ENCODE measurements at places on chromosomes 11 and 22.
A peak's percentile ranks its signal among the peaks of the same experiment; 100 is the strongest.

DNA sequence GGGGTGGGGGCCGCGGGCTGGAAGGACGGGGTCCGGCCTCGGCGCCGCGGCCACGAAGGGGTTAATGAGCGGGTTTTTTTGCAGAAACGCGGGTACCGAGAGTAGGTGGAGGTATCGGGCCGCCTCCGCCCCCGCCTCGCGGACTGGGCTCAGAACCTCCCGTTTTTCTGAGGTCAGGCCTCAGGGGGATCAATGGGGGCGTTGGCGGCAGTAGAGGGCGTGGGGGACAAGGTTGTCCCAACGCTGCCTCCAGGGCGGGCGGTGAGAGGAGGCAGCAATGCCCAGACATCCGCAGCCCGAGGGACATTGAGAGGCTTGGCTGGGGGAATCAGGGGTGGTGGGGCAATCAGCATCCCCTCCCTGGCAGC lies 34.8 kb upstream of the PRODH start:
- DNase-seq: no peak

GRCh38 chr11:58133309-58134076 lies 8.2 kb upstream of the OR9I1 start:
- DNase-seq: no peak

DNA sequence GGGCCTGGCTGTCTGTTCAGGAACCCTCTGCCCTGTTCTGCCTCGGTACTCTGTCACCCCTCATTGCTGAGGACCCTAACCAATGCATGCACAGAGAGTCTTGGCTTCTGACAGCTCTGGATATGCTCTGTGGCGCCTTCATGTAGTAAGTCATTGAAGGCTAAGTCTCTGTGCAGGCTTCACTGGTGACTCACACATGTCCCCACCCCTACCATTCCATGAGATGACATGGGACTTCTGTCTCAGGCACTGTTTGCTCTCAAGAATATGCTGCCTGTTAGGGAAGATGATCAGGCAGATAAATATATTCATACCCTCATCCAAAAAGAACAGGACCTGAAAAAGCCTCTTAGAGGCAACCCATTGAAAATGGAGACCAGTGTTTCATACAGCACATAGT lies 43.6 kb upstream of the HORMAD2 start:
- no peak for DNase-seq

- DNase-seq: no peak
Measured at GRCh38 chr11:117193130-117194020, 5.8 kb upstream of the TAGLN start.

GRCh38 chr11:61962213-61963015 lies 5.0 kb downstream of the FTH1 start:
- DNase-seq: no peak

DNA sequence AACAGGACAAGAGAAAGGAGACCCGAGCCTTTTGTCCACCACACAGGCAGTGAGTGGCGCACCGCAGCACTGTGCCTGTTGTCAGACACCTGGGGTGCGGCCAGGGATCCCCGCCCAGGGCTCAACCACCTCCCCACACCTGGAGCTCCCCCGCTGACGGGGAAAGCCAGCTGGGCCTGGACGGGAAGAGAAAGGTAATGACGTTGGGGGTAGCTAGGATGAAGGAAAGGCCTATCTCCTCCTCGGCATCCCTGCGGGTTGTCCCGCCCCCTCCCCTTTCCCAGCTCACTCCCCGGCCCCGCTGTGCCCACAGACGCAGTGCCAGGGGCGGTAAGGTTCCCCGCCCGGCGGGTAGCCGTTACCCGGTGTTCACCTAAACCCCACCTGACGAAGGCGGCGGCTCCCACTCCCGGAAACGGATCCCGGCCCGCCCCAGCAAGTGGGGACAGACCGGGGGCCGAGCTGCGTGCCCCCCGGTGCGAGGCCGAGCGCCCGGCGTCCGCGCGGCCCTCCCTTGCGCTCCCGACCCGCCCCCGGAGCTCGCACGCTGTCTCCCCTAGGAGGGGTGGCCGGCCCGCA lies 495 bp downstream of the HYOU1 start:
- peak; percentile 21 for DNase-seq

DNA sequence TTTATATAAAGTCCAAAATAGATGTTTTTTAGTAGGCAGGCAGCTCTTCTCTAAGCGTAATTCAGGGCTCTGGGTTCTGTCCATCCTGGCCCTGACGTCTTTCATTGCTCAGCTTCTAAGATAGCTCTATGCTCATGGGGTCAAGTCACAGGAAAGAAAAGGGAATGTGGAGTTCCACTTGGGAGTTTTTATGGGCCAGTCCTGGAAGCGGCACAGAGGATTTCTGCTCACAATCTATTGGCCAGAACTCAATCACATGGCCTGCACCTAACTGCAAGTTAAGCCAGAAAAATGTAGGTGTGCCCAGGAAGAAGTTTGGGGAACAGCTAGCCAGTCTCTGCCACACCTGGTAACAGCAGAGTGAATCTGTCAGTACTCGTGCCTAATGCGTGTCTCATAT lies 7.4 kb upstream of the ZBTB16 start:
- no peak for DNase-seq

DNA sequence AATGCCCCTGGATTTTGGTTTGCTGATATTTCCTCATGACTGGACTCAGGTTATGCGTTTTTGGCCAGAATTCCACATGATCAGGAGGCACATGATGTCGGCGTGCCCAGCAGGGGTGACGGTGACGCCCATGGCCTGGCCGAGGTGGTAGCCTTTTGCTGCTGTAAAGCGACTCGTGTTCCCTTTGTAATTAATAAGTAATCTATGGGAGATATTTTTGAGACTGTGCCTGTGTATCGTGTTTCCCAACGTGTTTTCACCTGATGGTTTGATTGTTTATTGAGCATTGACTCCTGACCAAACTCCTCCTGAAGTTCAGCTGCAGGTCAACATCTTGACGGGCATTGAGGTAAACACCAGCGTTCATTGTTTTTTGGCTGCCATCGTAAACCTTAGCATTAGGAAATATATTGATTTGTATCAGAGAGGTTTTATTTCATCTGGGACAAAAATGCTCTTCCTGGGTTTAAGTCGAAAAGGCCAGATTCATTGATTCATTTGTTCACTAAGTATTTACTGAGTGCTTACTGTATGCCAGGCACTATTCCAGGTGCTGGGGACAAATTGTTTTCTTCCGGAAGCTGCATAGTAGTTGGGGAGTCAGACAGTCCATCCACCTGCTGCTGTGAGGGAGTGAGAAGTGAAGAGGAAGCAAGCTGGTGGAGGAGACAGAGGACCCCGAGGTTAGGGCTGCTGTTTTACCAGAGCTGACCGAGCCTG lies 23.6 kb downstream of the DCPS start:
- DNase-seq: no peak

GRCh38 chr22:48979482-48979881 lies 848.2 kb downstream of the BRD1 start:
- DNase-seq: no peak

GRCh38 chr11:65981101-65981740 lies 19.7 kb downstream of the SART1 start:
- DNase-seq: no peak

GRCh38 chr11:126601550-126602215 lies 246.2 kb downstream of the ST3GAL4 start:
- DNase-seq: no peak

DNA sequence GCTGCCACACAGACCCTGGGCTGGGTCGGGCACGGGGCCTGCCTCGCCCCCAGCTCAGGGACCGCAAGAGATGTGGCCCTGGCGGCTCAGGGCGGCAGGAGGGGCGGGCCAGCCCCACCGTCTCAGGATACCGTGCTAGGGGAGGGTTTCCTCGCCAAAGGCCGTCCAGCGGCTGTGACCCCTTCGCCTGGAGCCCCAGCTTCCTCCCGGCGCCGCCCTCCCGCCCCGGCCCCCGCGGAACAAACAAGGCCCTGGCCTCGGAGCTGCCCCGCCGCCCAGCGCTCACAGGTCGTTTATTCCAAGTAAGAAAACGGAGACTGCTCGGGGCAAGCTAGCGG lies 543 bp upstream of the AP2A2 start:
- no peak for DNase-seq

Measured in activated T-cell treated with anti-CD3 and anti-CD28 coated beads for 4 hours (primary cell).